T-helper 17 cell (primary cell): ENCODE measurements at places on chromosomes 6 and 20.

GRCh38 chr20:22776369-22776768 is 192.0 kb upstream of the FOXA2 start:
- no peak overlapping the region for H3K4me3 ChIP-seq
- H3K27ac ChIP-seq = no peak overlapping the region
- H3K36me3 ChIP-seq = no peaks in the 10 kb centered on the region
- H3K4me1 ChIP-seq = no peaks in the 10 kb centered on the region
- H3K27me3 ChIP-seq = peaks cover 4% of the 10 kb centered on the region
- no peak for DNase-seq

DNA sequence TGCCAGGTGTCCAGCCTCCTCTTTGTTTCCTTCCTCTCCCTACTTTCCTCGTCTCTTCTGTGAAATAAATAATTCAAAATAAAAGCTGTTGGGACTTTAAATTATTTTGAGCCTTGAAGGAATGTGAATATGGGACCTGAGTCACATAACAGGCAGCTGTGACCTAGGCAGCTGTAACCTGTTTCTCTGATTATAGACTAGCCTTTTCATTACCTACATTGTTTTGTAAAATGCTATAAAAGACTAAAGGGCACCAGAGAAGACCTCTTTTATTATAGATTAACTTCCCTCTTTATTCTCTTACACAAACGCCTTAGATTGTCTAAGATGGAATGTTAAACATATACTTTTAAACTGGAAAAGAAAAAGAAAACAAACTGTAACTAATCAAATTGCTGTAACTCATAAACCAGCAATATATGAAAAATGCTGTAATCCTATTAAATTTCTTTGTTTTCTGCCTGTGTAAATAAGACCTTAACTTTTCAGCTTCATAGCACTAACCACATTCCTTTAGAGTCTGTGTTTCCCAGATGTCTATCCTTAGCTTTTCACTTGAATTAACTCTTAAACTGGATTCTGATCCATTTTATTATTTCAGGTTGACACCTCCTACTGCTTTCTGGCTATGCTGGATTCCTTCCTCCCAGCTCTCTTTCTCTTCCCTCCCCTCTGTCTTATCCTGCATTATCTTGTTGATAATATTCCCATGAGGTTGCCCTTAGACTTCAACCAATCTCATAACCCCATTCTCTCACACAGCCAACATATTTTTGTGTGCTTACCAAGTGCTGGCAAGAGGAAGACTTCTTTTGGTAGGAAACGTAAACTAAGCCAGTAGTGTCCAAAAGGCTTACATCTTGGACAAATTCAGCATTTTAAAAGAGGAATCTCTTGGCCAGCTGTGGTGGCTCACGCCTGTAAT is 69.2 kb downstream of the TPD52L1 start:
- H3K36me3 ChIP-seq = peaks cover 2% of the 10 kb centered on the region
- H3K4me1 ChIP-seq = no peaks in the 10 kb centered on the region
- DNase-seq = no peak
- no peak overlapping the region for H3K4me3 ChIP-seq

- no peak overlapping the region for H3K4me3 ChIP-seq
- peaks cover 22% of the 10 kb centered on the region for H3K27me3 ChIP-seq
- H3K27ac ChIP-seq = no peak overlapping the region
- peaks cover 5% of the 10 kb centered on the region for H3K36me3 ChIP-seq
These were observed 10.8 kb upstream of the AKAP7 start for GRCh38 chr6:131124336-131125071.

DNA sequence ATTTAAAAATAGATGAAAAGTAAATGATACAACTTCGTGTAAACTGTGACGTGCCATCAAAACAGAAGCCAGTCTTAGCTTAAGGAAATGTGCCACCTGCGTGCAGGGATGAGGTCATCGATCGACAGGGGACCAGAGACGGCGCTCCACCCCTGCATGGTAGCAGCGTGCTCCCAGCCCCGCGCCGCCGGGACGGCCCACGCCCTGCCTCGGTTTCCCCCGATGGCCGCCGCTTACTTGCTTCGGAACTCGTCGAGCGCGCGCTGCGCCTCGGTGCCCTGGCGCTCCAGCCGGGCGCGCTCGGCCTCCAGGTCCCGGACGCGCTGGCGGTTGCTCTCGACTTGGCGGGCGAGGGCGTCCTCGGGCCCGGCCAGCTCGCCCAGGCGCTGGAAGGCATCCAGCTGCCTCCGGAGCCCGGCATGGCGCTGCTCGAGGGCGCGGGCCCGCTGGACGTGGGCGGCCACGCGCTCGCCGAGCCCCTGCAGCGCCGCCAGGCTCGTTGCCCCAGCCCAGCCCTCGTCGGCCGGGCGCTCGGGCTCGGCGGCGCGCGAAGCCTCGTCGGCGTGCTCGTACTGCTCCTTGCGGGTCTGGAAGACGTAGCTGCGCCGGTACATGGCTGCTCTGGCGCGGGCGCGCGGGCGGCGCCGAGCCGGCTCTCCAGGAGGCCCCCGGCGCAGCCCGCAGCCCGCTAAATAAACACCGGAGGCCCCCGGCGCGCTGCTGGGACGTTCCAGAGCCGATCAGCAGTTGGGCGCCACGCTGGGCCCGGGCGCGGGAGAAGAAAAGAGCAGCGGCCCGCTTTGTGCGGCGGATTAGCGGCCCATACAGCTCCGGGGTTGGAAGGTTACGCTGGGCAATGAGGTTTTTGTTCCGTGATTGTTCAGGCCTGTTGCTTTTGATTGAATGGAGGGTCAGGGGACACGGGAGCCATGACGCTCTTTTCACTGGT is at the start of gene BFSP1:
Gene BFSP1, minus strand, starts transcription at position 664 of the 949 bp plus-strand sequence. Its CDS starts 50 bp downstream, at position 614.
- peaks cover 13% of the 10 kb centered on the region for H3K4me1 ChIP-seq
- no peaks in the 10 kb centered on the region for H3K36me3 ChIP-seq
- H3K27me3 ChIP-seq = no peaks in the 10 kb centered on the region
- H3K27ac ChIP-seq = peak within 1 kb of the TSS; percentile 54

GRCh38 chr6:137491478-137491877 is 2.7 kb downstream of the OLIG3 start:
- H3K4me1 ChIP-seq = peaks cover 42% of the 10 kb centered on the region
- H3K36me3 ChIP-seq = peaks cover 11% of the 10 kb centered on the region
- peaks cover 95% of the 10 kb centered on the region for H3K27me3 ChIP-seq
- H3K27ac ChIP-seq = no peak overlapping the region

DNA sequence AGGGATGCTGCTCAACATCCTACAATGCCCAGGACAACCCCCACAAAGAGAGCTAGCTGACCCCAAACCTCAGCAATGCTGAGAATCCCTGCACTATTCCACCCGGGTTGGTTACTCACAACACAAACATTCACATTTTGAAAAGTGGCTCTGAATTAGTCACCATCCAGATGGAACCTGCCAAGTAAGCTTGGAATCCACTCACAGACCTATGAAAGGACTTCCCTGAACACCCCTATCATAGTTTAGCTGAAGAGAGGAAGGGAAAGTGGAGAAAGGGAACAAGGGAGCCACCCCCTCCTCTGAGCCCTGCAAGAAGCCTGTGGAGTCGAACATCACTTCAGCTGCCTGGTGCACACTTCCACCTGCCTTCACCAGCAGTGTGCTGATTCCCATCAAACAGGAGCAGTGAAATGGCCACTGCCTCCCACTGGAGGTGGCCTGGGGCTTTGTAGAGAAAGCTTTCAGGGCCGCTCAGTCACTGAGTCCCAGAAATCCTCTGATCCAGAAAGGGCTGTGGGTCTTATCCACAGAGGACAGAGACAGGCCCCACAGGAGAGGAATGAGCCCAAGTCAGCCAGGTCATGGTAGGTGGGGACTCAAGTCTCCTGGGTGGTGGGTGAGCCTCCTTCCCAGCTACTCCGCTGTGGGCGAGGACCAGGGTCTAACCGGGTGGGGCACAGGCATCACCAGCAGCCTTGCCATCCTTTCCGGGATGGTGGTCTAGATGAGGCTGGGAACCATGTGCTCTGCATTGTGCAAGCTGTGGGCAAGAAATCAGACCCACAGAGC is 203.7 kb downstream of the SYNDIG1 start:
- H3K4me3 ChIP-seq = no peak overlapping the region
- H3K27me3 ChIP-seq = peaks cover 15% of the 10 kb centered on the region
- no peak overlapping the region for H3K27ac ChIP-seq
- H3K36me3 ChIP-seq = no peaks in the 10 kb centered on the region

GRCh38 chr6:68211242-68211795 is 423.8 kb upstream of the ADGRB3 start:
- no peaks in the 10 kb centered on the region for H3K27me3 ChIP-seq
- no peak for DNase-seq
- H3K4me3 ChIP-seq = no peak overlapping the region
- no peak overlapping the region for H3K27ac ChIP-seq

- DNase-seq = no peak
- H3K27me3 ChIP-seq = no peaks in the 10 kb centered on the region
- no peak overlapping the region for H3K27ac ChIP-seq
- no peaks in the 10 kb centered on the region for H3K4me1 ChIP-seq
These were observed 103.6 kb upstream of the BMP2 start for GRCh38 chr20:6663751-6664388.

DNA sequence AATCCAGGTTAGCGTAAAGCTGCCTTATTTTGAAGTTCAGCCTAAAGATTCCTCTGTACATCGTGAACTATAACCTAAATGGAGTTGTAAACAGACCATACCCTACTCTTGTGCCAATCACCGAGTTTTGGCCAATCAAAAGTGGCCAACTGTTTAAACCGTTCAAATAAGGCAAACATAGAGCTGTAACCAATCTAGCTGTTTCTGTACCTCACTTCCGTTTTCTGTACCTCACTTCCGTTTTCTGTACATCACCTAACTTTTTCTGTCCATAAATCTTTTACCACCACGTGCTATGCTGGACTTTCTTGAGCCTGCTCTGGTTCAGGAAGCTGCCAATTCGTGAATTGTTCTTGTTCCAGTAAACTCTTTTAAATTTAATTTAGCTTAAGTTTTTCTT is 39.7 kb downstream of the LBP start:
- H3K4me3 ChIP-seq = no peak overlapping the region
- peaks cover 49% of the 10 kb centered on the region for H3K27me3 ChIP-seq
- no peaks in the 10 kb centered on the region for H3K36me3 ChIP-seq

GRCh38 chr20:20210327-20210726 is 157.6 kb upstream of the INSM1 start:
- no peaks in the 10 kb centered on the region for H3K36me3 ChIP-seq
- no peak for DNase-seq
- H3K27ac ChIP-seq = no peak overlapping the region
- H3K4me1 ChIP-seq = no peaks in the 10 kb centered on the region
- H3K27me3 ChIP-seq = peaks cover 60% of the 10 kb centered on the region

GRCh38 chr20:54668271-54669039 is 193.1 kb downstream of the DOK5 start:
- peaks cover 2% of the 10 kb centered on the region for H3K4me1 ChIP-seq
- DNase-seq = no peak
- H3K27me3 ChIP-seq = peaks cover 62% of the 10 kb centered on the region
- H3K27ac ChIP-seq = no peak overlapping the region

- peak overlapping the region; percentile 37 for H3K27ac ChIP-seq
- peaks cover 35% of the 10 kb centered on the region for H3K4me1 ChIP-seq
- H3K36me3 ChIP-seq = no peaks in the 10 kb centered on the region
- H3K27me3 ChIP-seq = peaks cover 28% of the 10 kb centered on the region
- DNase-seq = no peak
These were observed 631 bp downstream of the PLCB1 start for GRCh38 chr20:8132484-8133309.

GRCh38 chr20:23536328-23536974 is 31.8 kb downstream of the CST9L start:
- DNase-seq = no peak
- H3K4me3 ChIP-seq = no peak overlapping the region
- H3K36me3 ChIP-seq = no peaks in the 10 kb centered on the region

GRCh38 chr20:1622450-1622849 is 2.6 kb upstream of the SIRPB1 start:
- peak overlapping the region; percentile 39 for H3K4me3 ChIP-seq
- H3K27me3 ChIP-seq = no peaks in the 10 kb centered on the region
- peak overlapping the region; percentile 37 for H3K27ac ChIP-seq
- H3K4me1 ChIP-seq = peaks cover 59% of the 10 kb centered on the region
- H3K36me3 ChIP-seq = no peaks in the 10 kb centered on the region

DNA sequence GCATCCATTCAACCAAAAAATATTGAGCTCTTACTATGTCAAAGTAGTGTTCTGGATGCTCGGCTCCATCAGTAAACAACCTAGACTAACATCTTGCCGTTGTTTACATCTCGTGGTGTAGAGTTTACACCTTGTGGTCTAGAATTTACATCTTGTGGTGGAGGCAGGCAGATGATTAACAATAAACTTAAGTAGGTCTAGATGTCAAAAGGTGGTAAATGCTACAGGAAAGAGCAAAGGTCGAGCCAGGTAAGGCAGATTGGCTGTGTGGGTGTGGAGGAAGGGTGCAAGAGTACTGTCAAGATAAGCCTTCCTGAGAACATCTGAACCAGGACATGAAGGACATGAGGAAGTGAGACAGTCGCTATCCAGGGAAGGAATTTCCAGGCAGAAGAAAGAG is 88.4 kb upstream of the ESR1 start:
- no peak for DNase-seq
- peaks cover 3% of the 10 kb centered on the region for H3K4me1 ChIP-seq
- H3K4me3 ChIP-seq = no peak overlapping the region
- no peak overlapping the region for H3K27ac ChIP-seq
- peaks cover 6% of the 10 kb centered on the region for H3K27me3 ChIP-seq

DNA sequence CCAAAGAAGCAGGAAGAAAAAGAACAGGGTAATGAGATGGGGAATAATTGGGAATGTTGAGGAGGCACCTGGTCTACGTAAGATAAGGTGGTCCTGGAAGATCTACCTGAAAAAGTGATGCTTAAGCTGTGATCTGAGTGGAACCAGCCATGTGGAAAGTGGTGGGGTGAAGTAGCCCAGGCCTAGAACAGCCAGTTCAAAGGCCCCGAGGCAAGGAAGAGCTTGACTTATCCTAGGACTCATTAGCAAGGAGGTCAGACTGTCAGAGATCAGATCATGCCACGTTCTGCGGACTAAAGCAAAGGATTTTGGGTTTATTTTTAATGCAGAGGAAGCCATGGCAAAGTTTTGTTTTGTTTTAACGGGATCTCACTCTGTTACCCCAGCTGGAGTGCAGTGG is 5.1 kb downstream of the SYCP2L start:
- H3K4me3 ChIP-seq = no peak overlapping the region
- DNase-seq = no peak
- H3K27me3 ChIP-seq = peaks cover 57% of the 10 kb centered on the region
- peaks cover 2% of the 10 kb centered on the region for H3K36me3 ChIP-seq
- H3K4me1 ChIP-seq = peaks cover 2% of the 10 kb centered on the region

GRCh38 chr6:28081486-28081751 is 1.1 kb downstream of the ZNF165 start:
- peak overlapping the region; percentile 90 for H3K4me3 ChIP-seq
- DNase-seq = no peak
- H3K27ac ChIP-seq = peak overlapping the region; percentile 98
- H3K27me3 ChIP-seq = no peaks in the 10 kb centered on the region

- H3K36me3 ChIP-seq = peaks cover 5% of the 10 kb centered on the region
- H3K4me1 ChIP-seq = no peaks in the 10 kb centered on the region
- no peak for DNase-seq
- no peak overlapping the region for H3K4me3 ChIP-seq
These were observed 36.1 kb downstream of the EYA2 start for GRCh38 chr20:46930640-46931339.

GRCh38 chr20:33024243-33024560 is 7.2 kb upstream of the BPIFB6 start:
- H3K27ac ChIP-seq = no peak overlapping the region
- DNase-seq = no peak
- H3K36me3 ChIP-seq = no peaks in the 10 kb centered on the region
- no peaks in the 10 kb centered on the region for H3K27me3 ChIP-seq

GRCh38 chr6:116101302-116101718 is 657 bp downstream of the NT5DC1 start:
- peak overlapping the region; percentile 91 for H3K4me3 ChIP-seq
- peak overlapping the region; percentile 66 for H3K27ac ChIP-seq
- no peak for DNase-seq
- no peaks in the 10 kb centered on the region for H3K27me3 ChIP-seq
